ENCODE measurements at places on chromosomes 12 and 14. TPM values are rescaled to one million over a fixed set of nuclear protein-coding genes. Genes with fewer than 3 reads are reported as not detected.

The CLEC1B gene
- polyA plus RNA-seq = 2.5 TPM

The MMP19 gene
- polyA plus RNA-seq = 10.7 TPM

The BCL11B gene
- polyA plus RNA-seq = 3.4 TPM

The STON2 gene
- polyA plus RNA-seq = 10.5 TPM

The INHBC gene
- polyA plus RNA-seq = 0.21 TPM

The TMED10 gene
- 165 TPM for polyA plus RNA-seq

The KCNH3 gene
- 1.3 TPM for polyA plus RNA-seq

The OLR1 gene
- polyA plus RNA-seq = 1.3 TPM

DNA sequence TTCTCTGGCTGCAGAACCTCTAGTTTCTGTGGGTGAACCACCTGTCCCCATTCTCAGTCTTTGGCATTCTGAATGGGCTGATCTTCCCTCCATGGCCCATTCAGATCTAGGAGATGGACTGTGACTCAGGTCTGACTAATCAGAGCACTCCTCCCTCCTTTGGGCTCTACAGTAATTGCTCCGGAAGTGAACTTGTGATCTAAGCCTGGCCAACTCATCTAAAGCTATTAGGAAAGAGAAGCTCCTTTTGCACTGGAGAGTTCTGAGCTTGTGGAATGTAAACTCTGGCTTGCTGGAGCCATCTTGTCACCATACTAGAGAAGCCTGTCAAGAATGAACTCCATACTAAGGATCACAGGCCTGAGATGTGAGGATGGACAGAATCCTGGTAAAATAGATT lies 168.2 kb downstream of the SUDS3 start:
- DNase-seq = no peak

DNA sequence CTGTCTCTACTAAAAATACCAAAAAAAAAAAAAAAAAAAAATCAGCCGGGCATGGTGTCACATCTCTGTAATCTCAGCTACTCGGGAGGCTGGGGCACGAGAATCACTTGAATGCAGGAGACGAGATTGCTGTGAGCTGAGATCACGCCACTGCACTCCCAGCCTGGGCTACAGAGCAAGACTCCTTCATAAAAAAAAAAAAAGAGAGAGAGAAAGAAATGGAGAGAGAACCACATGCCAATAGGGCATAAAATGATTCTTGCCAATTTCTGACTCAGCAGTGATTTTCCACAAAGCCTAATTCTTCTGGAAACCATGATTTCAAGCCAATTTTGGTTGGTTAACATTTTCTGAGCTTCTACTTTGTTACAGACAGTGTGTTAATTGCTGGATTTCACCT lies 250.4 kb upstream of the SEL1L start:
- no peak for DNase-seq

GRCh38 chr14:59273737-59274136 lies 85.3 kb downstream of the DAAM1 start:
- DNase-seq = no peak

DNA sequence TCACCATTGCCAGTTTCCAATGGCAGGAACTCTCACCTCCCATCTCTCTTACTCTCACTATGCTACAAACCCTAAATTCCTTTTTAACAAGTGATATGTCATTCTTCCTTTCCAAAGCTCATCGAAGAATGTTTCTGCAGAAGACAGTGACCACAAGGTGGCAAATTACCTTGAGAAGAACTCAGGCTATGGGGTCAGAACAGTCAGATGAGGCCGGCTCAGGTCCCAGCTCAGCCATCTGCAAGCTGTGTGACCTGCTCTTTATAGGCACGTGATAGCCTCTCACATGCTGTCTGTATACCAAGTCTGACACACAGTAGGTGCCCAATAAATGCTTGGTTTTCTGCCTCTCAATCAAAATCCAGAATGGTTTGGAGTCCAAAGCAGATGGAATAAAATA lies 80.7 kb downstream of the FOXN3 start:
- no peak for DNase-seq

GRCh38 chr12:41943671-41944070 lies 201.0 kb downstream of the GXYLT1 start:
- DNase-seq = no peak

- DNase-seq = no peak
Measured at GRCh38 chr12:118537481-118537917, 161.1 kb downstream of the SUDS3 start.

GRCh38 chr12:104792570-104792969 lies 165.5 kb downstream of the SLC41A2 start:
- no peak for DNase-seq

GRCh38 chr14:54804538-54805041 lies 98.0 kb downstream of the GCH1 start:
- DNase-seq = no peak

- DNase-seq = no peak
Measured at GRCh38 chr14:69303086-69303485, 43.1 kb downstream of the GALNT16 start.

- DNase-seq = no peak
Measured at GRCh38 chr12:12997734-12998133, 2.3 kb downstream of the HEBP1 start.

GRCh38 chr12:13347241-13348043 lies 150.9 kb downstream of the EMP1 start:
- no peak for DNase-seq

DNA sequence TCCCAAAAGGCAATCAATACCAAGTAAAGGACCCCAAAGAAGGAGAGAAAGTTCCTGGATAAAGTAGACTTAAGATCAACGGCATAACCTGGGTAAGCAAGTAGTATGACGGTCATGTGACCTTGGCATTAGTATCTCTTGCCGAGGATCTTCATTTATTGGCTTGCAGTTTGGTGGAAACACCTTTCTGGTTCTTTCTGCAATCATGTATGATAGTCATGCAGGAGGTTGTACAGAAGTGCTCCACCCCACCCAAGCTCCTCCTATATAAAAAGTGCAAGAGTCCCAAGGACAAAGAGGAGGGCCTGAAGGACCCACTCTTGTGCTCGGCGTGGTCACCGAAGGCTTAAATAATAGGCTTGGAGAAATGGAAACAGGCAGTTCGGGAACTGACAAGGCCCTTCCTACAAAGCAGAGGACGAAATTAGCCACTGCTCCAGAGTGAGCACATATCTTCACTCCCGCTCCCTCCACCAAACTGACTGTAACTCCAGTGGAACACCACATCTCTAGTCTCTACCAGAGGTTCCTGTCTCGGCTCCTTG lies 750 bp downstream of the CS start:
- DNase-seq = no peak

- DNase-seq = no peak
Measured at GRCh38 chr12:119758234-119758633, 90.3 kb downstream of the PRKAB1 start.

GRCh38 chr12:107400686-107401447 lies 284.7 kb upstream of the PWP1 start:
- no peak for DNase-seq

- no peak for DNase-seq
Measured at GRCh38 chr12:14273913-14274311, 91.6 kb upstream of the ATF7IP start.

DNA sequence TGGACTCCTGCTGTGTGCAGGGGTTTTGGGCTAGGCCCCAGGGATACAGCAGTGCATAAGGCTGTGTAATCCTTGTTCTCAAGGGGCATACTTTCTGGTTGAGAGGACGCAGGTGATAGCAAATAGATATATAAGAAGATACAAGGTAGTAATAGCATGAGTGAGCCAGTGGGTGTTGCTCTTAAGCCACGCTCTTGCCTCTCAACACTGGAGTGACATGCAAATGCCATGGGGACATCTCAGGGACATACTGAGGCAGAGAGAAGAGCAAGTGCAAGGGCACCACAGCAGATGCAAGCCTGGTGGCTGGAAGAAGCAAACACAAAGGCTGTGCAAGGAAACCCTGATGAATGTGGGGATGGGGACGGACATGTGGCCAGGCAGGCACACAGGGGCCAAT lies 223.3 kb downstream of the CHST11 start:
- no peak for DNase-seq

- DNase-seq = no peak
Measured at GRCh38 chr12:24696800-24697199, 252.1 kb downstream of the BCAT1 start.

DNA sequence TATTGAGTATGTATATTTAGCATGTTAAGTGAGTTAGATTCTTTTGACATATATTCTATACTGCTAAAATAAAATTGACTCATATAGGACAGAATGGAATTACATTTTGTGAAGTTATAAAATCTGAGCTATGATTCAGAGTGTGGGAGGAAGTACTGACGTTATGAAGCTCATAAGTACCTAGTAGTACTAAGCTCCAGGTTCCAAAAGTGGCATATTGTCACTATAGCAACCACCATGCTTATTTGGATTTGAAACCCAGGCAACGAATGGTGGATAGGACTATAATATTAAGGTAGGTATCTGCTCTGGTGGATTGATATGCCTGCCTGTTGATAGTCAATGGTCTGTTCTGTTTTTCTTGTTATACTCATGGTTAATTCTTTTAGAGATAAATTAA lies 2.2 kb upstream of the FBXO33 start:
- DNase-seq = no peak

GRCh38 chr14:77423423-77423822 lies at the start of gene NOXRED1:
TSS of gene NOXRED1 (minus strand) at chr14:77423523. CDS start at chr14:77422889, 634 bp downstream.
- no peak for DNase-seq

Data from right lung (tissue), 10 donors.